GM13977 (cell line): ENCODE measurements at places on chromosomes 6 and 20.

DNA sequence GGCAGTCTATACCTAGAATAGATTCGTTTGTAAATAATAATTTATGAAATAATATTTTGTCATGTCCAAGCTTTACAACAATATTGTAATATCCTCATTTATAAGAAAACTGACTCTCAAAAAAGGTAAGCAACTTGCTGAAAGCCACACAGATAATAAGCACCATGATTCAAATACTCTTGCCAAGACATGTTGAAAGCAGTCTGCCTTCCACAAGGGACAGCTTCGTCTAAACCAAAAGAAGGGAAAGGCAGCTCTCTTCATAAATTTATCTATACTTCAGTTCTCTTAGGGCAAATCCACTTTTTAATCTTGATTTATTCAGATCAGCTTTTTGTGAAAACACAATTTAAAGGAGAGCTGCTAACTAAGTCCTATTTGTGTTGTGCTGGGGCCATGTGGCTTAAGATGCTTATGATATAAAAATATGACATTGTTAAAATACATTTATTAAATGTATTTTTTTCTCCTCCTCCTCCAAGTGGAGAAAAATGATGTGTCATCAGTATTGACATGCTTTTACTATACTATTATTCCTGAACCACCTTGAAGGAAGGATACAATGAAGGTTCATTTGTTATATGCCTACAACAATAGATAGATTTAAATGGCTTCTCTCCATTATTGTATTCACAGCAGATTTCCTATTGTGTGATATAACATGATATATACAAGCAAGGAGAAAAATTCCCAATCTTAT is 737.0 kb downstream of the HDGFL1 start:
- no peak for DNase-seq

GRCh38 chr6:40822619-40823018 is 216.4 kb downstream of the UNC5CL start:
- DNase-seq: no peak

GRCh38 chr6:138600726-138601125 is 101.4 kb upstream of the NHSL1 start:
- no peak for DNase-seq

- DNase-seq: no peak
These were observed 34.8 kb upstream of the ZFP64 start for GRCh38 chr20:52226370-52226769.

GRCh38 chr6:14881398-14881797 is 364.5 kb upstream of the JARID2 start:
- no peak for DNase-seq

DNA sequence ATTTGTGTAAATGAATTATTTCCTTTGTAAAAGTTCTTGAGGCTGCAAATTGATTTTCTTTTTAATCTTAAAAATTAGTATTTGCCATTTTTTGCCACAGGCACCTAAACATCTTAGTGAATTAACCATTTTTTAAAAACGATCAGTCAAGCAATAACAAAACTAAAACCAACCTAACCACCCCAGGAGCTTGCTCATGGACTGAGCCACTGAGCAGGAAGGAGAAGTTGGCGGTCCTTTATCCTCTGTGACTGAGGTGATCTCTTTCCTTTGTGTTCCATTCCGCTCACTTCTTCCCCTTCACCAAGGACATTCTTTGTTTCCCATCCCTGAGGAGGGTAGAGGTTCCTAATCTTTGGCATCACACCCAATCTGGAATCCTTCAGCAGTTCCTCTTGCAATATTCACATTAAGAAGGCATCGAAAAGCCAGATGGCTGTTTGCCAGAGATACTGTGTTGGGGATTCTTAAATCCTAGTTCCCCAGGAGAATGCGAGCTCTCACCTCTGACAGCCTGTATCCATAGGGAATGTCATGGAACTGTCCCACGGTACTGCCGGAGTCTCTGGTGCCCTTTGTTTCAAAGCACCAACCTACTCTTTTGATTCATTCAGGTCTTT is 30.5 kb downstream of the RPRD1B start:
- peak; percentile 39 for DNase-seq

DNA sequence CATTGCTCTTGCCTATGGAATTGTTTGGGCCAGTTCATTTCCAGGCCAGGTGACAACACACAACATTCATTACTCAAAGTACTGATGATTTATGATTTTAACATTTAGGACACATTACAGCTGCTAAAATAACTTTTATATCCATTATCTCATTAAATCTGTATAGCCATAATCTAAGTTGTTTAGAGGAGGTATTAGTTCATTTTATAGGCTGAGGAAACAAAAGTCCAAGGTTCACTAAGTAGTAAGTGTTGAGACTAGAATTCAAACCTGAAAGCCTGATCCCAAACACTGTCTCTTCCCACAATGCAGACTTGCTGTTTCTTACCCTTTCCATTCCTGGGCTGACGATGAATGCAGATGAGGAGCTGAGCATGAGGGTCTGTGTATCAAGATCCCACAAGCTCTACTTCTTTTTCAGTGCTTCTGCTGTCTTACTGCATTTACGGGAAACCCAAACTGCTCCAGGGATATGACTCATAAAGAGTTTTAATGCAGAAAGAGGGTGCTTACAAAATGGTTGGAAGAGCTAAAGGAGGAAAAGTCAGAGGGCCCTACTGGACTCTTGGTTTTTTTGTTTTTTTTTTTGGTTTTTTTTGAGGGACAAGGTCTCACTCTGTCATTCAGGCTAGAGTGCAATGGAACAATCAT is 17.9 kb downstream of the TENT5A start:
- DNase-seq: no peak

GRCh38 chr20:23111307-23111943 is 25.3 kb upstream of the CD93 start:
- no peak for DNase-seq

- DNase-seq: no peak
These were observed 15.3 kb downstream of the ECHDC1 start for GRCh38 chr6:127328043-127328609.

DNA sequence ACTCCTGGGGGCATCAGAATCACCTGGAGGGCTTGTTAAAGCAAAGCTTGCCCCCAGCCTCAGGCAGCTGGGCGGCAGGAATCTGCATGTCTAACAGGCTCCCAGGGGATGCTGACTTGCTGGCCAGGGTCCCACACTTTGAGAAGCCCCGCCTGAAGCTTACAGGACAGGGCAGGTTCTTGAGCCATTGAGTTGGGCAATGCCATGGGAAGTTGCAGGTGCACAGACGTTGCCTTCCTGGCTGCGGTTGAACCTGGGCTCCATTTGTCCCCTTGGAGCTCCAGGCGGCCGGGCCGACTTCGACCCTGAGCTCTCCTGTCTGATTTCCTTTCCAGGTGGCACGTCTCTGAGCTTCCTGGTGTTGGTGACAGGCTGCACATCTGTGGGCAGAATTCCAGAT is 46.8 kb downstream of the SYNJ2 start:
- no peak for DNase-seq

GRCh38 chr20:46913329-46914044 is 18.8 kb downstream of the EYA2 start:
- DNase-seq: no peak

GRCh38 chr6:168109171-168109570 is 30.2 kb upstream of the FRMD1 start:
- DNase-seq: no peak
